ENCODE measurements at places on chromosomes 4 and X.

GRCh38 chrX:147894366-147894963, 17.3 kb upstream of the FMR1 start:
- no peak for DNase-seq

- no peak for DNase-seq
These were observed 1.9 kb downstream of the SOWAHD start for GRCh38 chrX:119760026-119760877.

GRCh38 chr4:83536362-83537272, 709 bp downstream of the GPAT3 start:
- no peak for DNase-seq

GRCh38 chr4:73646117-73646516, 25.9 kb upstream of the RASSF6 start:
- DNase-seq: no peak

DNA sequence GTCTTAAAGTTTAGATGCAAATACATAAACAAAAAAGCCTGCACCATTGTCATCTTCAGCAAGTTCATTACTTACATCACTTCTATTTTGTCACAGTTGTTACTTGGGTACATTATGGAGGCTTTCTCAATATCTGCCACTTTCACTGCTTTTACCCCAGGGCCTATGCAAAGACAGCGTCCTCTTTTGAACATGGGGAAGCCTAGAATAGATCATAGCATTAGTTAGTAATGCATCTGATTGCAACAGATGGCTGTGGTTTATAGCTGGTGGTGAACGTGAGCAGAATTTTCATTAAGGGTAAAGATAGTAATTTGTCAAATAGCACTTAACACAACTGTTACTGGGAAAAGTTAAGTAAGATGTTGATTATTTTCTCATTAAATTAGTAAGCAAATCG, 729 bp downstream of the CXCL11 start:
- DNase-seq: no peak

- DNase-seq: no peak
These were observed 213.4 kb upstream of the ARSJ start for GRCh38 chr4:114192854-114193253.

DNA sequence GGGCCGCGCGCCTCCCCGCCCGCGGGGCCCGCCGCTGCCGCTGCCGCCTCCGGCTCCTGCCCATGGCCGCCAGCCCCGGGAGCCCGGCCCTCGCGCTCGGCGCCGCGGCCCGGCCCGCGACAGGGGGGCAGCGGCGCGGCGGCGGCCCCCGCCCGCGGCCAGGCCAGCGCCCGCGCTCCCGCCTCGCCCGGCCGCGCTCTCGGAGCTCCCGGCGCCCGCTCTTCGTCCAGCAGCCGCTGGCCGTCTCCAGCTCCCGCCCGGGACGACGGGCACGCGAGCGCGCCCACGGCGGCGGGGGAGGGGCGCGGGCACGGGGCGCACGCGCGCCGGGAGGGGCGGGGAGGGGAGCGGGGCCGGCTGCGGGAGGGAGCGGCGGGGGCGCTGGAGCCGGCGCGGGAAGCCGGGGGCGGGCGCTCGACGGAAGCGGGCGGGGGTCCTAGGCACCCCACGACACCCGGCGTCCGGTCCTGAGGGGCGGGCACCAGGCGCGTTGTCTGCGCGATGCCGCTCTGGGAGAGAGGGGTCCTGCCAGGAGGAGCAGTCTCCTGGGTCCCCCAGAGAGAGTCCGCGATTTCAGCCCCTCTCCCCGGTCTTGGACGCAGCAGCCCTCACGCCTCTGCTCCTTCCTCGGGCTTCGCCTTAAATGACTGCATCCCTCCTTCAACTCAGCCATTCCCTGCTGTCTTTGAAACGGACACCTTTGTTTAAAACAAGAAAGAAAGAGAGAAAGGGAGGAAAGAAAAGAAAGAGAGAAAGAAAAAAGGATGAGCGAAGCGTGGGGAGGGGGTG, 490 bp upstream of the PDZD4 start:
- DNase-seq: no peak

GRCh38 chr4:123046096-123046495, 123.7 kb upstream of the NUDT6 start:
- DNase-seq: no peak

GRCh38 chrX:39158801-39159657, 357.8 kb downstream of the MID1IP1 start:
- no peak for DNase-seq

- DNase-seq: no peak
These were observed 115.9 kb upstream of the TEX13D start for GRCh38 chrX:124216396-124217115.

DNA sequence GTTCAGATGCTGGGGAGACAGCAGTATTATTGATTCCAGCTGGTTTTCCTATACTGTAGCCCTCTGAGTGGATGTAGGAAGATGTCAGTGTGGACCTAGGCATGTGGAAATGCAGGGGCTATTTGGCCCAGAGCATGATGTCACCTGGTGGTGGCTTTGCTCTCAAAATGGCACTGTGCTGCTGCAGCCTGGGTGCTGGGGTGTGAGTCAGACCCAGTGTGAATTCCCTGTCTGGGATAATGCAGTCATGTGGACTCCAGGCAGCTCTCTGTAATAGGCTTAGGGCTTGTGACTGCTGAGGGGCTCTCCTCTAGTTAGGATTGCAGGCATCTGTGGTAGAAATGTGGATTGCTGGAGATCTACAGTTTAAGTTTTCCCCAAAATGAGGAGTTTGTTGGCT, 70.7 kb downstream of the DCAF8L2 start:
- no peak for DNase-seq

GRCh38 chr4:88841635-88842034, 144.0 kb upstream of the NAP1L5 start:
- no peak for DNase-seq

- no peak for DNase-seq
These were observed 31.0 kb downstream of the TAB3 start for GRCh38 chrX:30858098-30858497.

- DNase-seq: no peak
These were observed 35.3 kb upstream of the CHRNA9 start for GRCh38 chr4:40299811-40300292.

GRCh38 chr4:27381815-27382214, 521.2 kb downstream of the STIM2 start:
- no peak for DNase-seq

DNA sequence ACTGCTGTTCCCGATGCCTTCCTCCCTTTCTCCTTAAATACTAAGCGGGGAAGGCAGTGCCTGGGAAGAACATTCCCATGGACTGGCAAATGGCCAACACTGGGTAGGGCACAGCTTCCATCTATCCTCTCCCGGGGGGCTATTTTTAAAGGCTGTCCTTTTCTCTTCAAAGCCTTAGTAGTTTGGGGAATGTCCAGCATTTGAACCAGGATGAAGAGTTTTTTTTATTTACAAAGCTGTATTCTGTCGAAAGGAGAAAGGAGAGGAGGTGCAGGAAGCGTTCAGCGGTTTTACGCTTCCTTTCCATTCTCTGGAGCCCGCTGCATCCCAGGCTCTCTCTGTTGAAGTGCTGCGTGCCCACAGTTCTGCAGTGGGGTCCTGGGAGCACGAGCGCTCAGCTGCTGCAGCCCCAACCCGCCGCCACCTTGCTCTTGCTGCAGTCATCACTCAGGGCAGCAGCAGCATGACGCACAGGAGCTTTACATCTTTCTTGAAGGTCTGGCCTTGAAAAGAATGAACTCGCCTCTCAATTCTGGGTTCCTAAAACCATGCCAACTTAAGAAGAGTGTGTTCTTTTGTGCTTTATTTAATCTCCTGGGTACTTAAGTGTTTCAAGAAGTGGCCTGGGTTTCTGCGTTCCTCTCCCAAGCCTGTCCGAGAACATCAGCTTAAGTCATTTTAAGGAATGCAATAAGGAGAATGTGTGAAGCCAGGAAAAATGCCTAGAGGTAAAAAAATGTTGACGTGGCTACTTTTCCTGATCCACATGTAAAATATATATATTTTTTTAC, 427.2 kb downstream of the MAPK10 start:
- no peak for DNase-seq

- no peak for DNase-seq
These were observed 28.1 kb upstream of the FRMPD3 start for GRCh38 chrX:107421337-107421861.

GRCh38 chr4:48067536-48067935, 51.0 kb downstream of the NIPAL1 start:
- no peak for DNase-seq

- no peak for DNase-seq
These were observed 26.4 kb downstream of the SPIN3 start for GRCh38 chrX:56968980-56969379.

- no peak for DNase-seq
These were observed 37.2 kb downstream of the TBC1D9 start for GRCh38 chr4:140719022-140719421.

DNA sequence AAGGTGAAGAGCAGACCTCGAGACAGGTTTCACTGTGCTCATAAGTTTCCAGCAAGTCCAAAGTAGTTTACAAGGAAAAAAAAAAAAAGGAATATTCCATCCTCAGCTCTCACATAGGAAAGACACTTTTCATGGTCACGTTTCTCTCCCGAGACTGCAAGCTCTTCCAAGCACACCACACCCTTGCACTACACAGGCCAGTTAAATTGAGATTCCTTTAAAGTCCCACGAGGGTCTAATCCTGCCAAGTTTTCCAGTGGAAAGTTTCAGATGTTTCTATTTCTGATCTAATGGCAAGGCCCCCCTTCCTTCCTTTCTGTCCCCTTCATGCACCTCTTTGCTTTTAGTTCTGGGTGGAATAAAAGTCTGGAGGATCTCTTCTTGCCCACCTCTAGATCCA, 67.9 kb upstream of the PCDH19 start:
- no peak for DNase-seq

DNA sequence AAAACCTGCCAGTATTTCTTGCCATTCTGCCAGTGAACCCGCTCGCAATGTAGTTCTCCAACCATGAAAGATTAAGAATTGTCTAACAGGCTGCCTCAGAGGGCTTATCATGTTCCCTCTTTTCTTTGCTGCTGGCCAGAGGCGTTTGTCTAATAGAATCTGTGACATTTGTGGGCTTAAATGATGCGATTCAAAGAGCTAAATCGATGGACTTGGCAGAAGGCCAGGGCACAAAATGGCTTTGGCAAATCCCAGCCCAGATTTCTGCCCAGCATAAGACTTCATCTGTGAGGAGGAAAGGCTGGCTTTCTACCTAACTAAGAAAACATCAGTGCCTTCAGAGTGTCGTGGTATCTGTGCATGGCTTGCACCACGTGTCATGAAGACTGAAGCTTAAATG, 79.9 kb downstream of the TRPC5OS start:
- DNase-seq: no peak

DNA sequence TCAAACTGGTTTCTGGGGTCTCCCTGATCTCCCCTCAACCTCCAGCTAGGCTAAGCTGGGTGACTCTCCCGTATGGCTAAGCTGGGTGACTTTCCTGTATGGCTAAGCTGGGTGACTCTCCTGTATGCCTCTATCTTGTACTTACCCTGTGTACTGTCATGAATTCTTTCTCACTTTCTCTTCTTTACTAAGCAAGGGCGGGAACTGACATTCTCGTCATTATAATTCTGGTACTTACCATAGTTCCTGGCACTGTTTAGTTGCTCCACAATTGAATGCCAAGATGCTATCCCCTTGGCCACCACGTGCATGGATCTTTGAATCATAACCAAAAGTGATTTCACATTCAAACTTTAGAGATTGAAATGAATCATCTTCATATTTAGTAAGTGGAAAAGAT, 8.8 kb downstream of the INTU start:
- DNase-seq: no peak

GRCh38 chrX:19956923-19957322, 33.9 kb downstream of the BCLAF3 start:
- DNase-seq: no peak

DNA sequence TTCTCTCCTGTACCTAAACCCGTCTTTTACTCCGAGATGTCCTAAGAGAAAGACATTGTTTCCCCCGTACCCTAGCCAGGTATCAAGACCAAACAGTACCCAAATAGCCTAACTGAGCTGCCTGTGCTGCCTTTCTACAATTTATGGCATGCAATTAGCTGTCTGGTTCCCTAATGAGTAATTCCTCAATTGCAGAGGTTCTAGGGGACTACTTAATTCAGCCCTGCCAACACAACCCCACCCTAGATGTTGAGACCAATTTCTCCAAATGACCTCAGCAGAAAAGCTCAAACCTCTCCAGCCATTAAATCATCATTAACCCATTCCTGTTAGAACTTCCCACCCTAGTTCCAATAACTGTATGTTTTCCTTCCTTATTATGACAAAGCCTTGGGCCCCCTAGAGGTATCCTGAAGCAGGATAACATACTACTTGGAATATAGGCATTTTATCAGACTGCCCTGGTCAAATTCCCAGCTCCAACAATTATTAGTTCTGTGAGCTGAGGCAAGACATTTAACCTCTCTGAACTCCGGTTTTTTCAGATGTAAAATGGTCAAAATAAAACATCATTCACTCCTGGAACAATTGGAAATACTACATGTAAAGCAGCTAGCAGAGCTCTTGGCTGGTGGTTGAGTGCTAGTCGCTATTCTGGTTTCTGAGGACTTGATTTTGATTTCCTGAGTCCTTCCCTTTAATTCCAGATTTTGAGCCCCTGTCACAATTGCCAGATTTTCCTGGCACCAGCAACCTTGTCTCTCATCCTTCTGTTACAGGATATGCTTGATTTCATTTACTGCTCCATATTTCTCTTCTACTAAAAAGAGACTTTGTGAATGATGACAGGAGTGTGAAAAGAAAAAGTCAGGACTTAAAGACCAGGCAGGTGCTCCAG, 244.6 kb upstream of the TENM3 start:
- no peak for DNase-seq

DNA sequence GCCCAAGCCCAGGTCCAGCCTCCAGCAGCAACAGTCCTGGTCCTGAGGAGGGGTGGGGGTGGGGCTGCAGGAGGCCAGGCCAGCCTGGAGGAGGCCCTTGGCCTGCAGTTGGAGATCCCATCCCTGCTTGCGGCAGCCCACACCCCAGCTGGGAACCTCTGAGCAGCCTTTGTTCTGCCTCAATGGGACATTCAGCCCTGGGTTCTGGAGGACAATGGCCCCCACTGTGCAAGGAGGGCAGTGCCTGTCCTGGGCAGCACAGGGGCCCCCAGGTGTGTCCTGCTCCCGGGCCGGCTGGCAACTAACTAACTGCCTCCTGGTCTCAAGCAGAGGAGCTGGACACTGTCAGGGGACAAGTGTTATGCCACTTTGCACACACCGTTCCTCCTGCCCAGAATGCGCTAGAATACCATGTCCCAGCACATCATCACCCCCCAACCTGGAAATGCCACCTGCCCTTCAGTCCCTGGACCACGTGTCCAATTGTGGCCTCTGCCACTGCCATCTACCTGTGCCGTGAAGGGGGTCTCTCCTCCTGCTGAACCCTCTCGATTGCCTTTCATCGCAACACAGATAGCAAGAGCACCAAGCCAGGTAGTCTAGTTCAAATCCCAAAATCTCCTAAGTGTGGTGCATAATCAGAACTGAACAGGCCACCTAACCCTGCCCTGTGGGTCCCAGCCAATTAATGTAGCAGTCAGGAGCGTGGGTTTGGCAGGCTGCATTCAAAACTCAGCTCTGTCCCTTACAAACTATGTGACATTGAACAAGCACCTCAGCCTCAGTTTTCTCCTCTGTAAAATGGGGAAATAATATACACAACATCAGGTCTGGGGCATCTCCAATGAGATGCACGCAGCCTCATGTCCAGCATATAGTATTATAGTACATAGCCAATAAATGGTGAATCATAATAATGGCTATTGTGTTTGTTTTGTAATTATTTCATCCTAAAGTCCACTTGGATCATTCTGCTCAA, 8.8 kb downstream of the PPP2R2C start:
- no peak for DNase-seq

GRCh38 chr4:185634066-185634652, 98.9 kb upstream of the PDLIM3 start:
- no peak for DNase-seq

All from NCI-H446 (cell line).